ENCODE measurements at places on chromosomes 1 and 21. TPM values are rescaled to one million over a fixed set of nuclear protein-coding genes. Genes with fewer than 3 reads are reported as not detected.

Gene RPTN
- not detected for total RNA-seq

Gene FCRL2
- total RNA-seq = not detected

Gene LCE2A
- not detected for total RNA-seq

Gene NHLH1
- not detected for total RNA-seq

Gene LIN9
- total RNA-seq = 21.9 TPM

Gene PALMD
- total RNA-seq = 8.2 TPM

Gene FPGT
- 4.6 TPM for total RNA-seq

Gene EFCAB14
- 45.7 TPM for total RNA-seq

Gene IGSF3
- total RNA-seq = 15.5 TPM

Gene SERTAD4
- 4.5 TPM for total RNA-seq

Gene MAN1C1
- total RNA-seq = 0.11 TPM

Gene CD1E
- not detected for total RNA-seq

Gene TSSK3
- total RNA-seq = not detected

Gene XCL2
- not detected for total RNA-seq

Gene FCRL4
- total RNA-seq = not detected

Gene PHLDA3
- 349 TPM for total RNA-seq

Gene NECTIN4
- 6.8 TPM for total RNA-seq

Gene SLAMF7
- 0.46 TPM for total RNA-seq

Gene TMCC2
- total RNA-seq = 8.7 TPM

Gene MMP23B
- total RNA-seq = 25.9 TPM

Gene ZBTB8OS
- 86.7 TPM for total RNA-seq

Gene IFI44L
- total RNA-seq = 5.5 TPM

DNA sequence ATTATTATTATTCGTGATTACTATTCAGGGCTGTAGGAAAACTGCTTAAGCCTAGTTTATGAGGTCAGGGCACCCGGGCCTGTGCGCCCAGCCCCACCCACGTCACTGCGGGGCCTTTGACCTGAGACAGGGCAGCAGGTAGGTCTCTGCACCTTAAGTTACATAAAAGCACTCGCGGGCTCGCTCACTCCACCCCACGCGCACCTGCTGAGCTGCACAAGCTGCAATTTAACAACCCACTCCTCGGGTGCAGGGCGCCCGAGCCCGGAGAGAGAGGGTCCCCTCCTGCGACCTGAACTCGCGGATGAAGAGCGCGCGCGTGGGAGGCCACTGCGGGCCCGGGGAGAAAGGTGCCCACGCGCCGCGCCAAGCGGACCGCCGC lies 477 bp downstream of the ICMT start:
- no peak for DNase-seq

- no peak for DNase-seq
These were observed 130.8 kb downstream of the PRDM2 start for GRCh38 chr1:13830616-13831280.

GRCh38 chr1:186022184-186022583 lies 288.0 kb downstream of the HMCN1 start:
- no peak for DNase-seq

GRCh38 chr1:87869567-87869966 lies 540.9 kb downstream of the LMO4 start:
- peak; percentile 91 for DNase-seq

DNA sequence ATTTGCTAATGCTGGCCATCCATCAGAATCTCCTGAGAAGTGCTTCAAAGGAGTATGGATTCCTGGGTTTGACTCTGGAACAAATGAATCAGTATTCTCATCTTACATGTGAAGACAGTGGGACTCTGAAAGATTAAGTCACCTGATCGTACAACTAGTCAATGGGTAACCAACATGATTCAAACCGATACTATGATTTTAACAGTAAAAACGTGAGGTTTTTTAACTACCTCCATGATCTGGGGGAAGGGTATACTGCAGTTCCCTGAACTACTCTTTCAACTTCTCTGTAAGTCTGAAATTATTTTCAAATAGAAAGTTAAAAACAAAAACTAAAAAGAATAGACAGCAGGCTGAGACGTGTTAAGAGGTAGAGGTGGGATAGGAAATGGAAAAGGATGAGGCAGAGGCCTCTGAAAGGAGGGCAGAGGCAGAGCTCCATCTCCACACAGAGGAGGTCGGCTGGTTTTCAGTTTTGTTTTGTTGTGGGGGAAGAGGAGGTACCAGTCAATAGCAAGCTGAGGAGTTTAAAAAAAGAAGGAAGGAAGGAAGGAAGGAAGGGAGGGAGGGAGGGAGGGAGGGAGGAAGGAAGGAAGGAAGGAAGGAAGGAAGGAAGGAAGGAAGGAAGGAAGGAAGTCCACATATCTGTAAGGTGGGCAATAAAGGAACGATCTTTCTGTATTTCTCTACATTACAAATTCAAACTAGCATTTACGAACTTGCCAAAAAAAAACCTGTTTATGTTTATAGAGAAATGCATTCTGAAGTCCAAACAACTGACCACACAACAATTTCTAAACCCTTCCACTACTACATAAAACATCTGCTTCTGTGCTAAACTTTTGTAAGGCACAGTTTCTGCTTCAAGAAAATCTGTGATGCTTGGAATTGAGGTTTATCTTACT lies 213.1 kb downstream of the RERE start:
- DNase-seq = no peak

DNA sequence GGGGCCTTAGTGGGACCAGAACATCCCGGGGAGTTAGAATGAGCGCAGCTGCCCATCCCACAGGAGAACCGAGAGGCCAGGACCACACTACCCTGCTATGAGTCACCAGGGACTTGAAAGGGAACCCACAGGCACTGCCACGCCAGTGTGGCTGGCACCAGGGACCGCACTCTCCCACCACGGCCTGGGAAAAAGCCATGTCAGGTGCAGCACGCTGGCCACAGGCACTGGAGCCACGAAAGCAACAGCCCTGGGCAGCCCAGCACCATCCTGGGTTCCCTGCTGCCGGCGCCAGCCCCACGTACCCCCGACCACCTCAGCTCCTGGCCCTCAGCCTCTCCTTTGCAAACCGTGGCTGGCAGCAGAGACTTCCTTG lies 14.1 kb upstream of the TMEM240 start:
- DNase-seq = no peak

- peak; percentile 77 for DNase-seq
These were observed 73.2 kb upstream of the ABCG1 start for GRCh38 chr21:42145569-42146272.

GRCh38 chr1:191696354-191696753 lies 461.9 kb upstream of the RGS18 start:
- DNase-seq = no peak

DNA sequence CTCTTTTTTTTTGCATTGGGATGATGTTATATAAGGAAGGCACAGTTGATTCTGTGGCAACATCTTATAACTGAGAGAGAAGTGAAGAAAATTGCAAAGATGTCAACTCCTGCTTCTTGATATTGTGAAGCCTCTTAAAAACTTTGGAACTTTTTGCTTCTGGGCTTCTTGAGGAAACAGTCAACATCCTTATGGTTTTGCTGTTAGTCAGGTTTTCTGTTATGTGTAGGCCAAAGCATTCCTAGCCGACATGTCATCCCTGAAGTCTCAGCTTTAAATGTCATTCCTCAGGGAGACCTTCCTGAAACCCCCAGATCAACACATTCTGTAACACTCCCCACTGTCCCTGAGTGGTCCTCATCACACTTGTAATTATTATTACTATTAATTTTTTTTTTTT lies 12.6 kb downstream of the FALEC start:
- DNase-seq = peak; percentile 46

DNA sequence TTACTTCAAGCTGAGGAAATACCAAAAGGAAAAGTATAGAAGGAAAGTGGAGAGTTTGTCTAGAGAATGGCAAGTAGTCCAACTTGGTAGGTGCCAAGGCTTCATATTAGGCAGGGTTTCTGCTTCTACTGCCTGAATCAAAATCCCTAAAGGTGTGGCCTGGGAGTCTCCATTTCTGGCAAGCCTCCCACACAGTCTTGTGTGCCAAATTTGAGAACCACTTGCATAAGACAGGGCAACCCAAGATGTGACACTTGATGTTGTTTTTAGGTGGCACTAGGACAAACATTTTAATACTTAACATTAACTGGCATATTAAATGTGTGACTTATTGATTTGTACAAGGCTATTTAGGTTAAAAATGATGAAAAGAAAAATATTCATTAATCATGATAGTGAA lies 60.1 kb downstream of the ATG4C start:
- DNase-seq = no peak

GRCh38 chr1:16905868-16906702 lies 10.3 kb downstream of the RNU1-2 start:
- peak; percentile 13 for DNase-seq

GRCh38 chr1:154760469-154760933 lies 109.6 kb downstream of the KCNN3 start:
- DNase-seq = peak; percentile 56

GRCh38 chr1:109164538-109164937 lies 49.2 kb upstream of the SARS1 start:
- no peak for DNase-seq

DNA sequence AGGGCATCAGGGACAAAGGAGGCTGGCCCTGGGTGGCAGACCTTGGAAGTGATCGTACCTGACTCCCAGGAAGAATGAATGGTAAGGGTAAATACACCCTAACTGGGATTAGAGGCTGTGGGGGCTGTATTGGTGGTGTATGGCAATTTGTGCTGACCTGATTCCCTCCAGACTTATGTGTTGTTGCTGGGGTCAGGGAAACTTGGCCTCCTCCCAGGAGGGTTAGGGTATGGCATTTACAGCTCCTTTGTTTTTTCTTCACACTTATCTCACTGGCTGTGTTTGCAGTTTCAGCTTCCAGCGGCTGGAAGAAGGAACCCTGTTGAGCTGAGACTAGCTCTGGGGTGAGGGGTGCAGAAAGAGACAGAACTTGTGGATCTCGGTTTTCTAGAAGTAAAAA lies 8.2 kb downstream of the VANGL1 start:
- DNase-seq = no peak

DNA sequence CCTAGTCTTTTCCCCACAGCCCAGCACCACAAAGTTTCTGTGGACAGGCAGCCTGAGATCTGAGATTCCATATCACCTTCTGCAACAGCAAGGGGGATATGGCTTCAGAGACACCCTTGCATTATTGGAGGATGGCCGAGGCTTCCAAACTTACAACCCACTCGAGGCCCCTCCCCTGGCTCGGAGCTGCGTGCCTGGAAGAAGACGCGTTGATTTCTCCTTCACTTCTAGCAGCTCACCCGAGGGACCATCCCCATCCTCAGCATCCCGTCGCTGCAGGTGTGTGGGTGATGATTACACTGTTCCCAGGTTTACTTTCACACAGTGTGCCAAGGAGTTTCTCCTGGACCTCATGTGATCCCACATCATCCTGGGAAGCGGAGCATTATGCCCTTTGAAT lies 277.9 kb downstream of the MATN1 start:
- no peak for DNase-seq

- no peak for DNase-seq
These were observed 35.2 kb upstream of the B3GALT2 start for GRCh38 chr1:193221651-193222050.

- DNase-seq = no peak
These were observed 16.2 kb downstream of the EDN2 start for GRCh38 chr1:41468122-41468762.

GRCh38 chr1:202858331-202858730 lies 30.6 kb downstream of the RABIF start:
- DNase-seq = no peak

DNA sequence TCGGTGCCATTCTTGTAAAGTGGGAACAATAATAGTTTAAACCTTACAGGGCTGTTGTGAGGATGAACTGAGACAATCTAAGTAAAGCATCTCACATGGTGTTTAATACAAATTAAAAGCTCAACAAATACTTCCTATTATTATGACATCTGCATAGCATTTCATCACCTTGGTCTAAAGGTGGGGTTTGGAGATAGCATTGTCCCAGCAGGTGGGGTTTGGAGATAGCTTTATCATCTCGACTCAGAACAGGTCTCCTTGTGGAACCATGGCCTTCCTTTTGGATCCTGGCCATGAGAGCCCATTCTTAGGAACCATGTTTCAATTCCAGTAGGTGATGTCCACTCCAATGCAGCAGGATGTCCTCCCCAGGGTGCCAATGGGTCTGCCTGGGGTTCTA lies 20.6 kb upstream of the C8B start:
- no peak for DNase-seq

DNA sequence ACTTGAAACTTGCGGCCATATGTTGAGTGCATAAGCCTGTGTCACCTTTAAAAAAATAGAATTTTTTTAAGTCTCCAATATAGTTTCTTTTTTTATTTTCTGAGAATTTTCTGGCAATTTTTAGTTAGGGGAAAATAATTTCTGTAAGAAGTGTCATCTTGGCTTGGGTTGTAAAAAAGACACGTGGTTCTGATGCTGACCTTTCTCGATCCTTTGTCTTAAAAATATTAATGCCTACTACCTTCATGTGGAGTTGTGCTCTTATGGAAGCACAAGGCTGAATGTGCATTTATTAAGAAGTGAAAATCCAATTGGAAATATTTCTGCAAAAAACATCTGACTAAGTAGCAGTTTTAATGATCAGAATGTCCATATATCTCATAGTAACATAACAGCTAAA lies 3.5 kb downstream of the ELAVL4 start:
- no peak for DNase-seq

DNA sequence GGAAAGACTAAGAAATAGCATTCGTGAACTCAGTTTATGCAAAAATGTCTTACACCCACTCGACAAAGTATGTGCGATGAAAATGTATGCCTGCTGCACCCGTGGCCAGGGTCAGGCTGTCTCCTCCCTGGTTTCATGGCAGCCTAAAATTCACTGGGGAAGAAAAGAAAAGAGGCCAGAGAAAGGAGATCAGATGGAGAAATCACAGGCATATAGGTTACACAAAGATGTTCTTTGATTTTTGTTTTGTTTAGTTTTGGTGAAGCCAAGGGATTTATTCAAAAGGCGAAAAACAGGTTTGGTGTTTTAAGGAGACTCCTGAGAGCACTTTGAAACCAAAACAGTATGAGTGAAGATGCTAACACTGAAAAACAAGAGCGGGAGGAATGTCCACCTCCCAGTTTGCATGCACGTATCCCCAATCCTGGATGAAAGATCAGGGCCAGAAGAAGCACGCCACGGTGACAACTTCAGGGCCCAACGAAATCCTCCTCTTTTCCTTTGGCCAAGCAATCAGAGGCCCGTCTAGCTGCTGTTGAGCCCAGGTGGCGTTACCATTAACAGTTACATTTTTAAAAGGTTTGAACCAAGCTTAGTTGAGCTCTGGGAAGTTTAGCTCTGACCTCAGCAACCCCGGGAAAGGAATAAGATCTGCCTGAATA lies 992 bp upstream of the SSX2IP start:
- peak; percentile 25 for DNase-seq

GRCh38 chr1:20640183-20640597 lies 6.9 kb downstream of the PINK1 start:
- DNase-seq = peak; percentile 74

Measured in PC-3 (cell line).